Cerebellum (tissue), 4 donors: ENCODE measurements at places on chromosomes 7 and 10.

DNA sequence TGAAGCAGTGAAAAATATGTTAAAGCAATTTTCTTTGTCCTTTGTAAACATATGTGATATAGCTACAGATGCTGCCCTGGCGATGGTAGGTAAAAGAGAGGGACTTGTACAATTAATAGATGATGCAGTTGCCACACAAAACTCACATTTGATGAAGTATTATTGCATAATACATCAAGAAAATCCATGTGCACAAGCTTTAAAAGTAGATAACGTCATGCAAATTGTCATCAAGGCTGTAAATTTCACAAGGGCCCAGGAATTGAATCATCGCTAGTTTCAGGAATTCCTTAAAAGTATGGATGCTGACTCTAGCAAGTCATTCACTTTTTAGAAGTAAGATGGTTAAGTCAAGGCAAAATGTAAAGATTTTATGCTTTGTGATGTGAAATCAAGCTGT lies 10.0 kb downstream of the CYP3A5 start:
- DNase-seq = no peak

DNA sequence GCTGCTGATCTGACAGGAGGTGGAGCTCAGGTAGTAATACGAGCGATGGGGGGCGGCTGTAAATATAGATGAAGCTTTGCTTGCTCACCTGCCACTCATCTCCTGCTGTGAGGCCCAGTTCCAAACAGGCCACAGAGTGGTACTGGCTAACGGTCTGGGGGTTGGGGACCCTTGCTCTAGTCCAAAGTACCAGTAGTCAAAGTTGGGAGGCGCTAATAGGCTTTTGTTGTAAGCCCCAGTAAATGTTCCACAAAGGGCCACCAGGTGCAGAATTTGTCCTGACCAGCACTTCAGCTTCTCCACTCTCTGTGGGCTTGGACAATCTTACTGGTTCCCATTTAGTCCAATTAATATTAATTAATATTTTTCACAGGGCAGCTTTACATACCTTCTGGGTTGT lies 206.6 kb downstream of the ACTR3B start:
- DNase-seq = no peak

DNA sequence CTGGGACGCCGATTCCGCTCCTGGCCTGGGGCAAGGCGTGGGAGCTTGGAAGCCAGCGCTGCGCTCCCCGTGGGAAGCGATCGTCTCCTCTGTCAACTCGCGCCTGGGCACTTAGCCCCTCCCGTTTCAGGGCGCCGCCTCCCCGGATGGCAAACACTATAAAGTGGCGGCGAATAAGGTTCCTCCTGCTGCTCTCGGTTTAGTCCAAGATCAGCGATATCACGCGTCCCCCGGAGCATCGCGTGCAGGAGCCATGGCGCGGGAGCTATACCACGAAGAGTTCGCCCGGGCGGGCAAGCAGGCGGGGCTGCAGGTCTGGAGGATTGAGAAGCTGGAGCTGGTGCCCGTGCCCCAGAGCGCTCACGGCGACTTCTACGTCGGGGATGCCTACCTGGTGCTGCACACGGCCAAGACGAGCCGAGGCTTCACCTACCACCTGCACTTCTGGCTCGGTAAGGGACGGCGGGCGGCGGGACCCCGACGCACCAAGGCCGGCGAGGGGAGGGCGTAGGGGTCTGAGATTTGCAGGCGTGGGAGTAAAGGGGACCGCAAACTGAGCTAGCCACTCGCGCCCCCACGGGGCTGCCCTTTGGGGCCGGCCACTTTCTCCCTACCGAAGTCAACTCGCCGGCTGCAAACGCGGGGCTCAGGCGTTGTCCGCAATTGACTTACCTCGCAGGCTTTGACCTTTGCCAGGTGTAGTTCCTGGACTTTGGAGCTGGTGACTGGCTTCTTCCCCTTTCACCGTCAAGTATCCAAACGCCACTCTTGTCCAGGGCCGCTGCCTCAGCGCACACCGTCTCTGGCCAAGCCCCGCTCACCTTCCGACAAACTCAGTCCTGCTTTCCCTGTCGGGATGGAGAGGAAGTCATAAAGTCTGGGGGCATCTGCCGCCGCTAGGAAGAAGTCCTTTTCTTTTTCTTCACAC lies at the start of gene SCIN:
Gene SCIN, plus strand, starts transcription at position 187 of the 928 bp plus-strand sequence. Its CDS starts 67 bp downstream, at position 254.
- no peak for DNase-seq

DNA sequence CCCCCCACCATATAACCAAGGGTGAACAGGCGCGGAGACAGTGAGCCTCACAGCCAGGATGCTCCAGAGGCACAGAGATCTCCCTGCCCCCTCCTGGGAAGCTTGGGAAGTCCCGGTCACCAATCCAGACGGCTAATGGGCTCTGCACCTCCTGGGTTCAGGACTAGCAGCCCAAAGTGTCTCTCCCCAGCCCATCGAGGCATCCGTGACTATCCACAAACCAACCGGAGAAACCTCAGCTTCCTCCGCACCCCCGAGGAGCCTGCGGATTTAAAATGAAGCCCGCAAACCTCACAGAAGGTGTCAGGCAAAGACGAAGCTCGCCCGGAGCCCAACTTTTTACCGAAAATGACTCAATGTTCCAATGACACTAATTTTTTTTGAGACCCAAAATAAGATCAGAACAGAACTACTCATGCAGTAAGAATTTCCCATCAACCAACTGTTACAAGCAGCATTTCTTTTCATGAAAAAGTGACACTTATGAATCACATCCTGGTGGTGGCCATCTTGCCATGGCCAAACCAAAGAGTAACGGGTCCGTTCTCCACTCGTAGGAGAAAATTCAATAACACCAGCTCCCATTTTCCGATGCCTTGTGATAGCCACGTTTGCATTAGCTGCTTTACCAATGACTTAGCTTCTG lies 6.0 kb downstream of the PDGFA start:
- no peak for DNase-seq

DNA sequence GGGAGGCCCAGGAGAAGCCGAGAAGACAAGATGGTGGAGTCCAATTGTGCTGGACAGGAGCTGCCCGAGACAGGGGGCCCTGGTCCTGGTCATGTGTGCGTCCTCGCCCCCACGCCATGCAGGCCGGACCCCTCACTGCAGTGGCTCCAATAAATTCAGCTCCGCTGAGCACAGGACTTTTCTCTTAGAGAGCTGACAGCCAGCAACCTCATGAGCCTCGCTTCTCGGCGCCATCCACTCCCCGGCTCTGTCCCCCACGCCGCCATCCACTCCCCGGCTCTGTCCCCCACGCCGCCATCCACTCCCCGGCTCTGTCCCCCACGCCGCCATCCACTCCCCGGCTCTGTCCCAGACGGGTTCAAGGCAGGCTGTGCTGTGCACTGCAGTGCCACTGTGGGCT lies 2.8 kb upstream of the UTF1 start:
- no peak for DNase-seq

- no peak for DNase-seq
Measured at GRCh38 chr10:121159670-121160069, 308.5 kb downstream of the WDR11 start.

GRCh38 chr7:118179191-118179590 lies 4.8 kb upstream of the LSM8 start:
- DNase-seq = no peak

DNA sequence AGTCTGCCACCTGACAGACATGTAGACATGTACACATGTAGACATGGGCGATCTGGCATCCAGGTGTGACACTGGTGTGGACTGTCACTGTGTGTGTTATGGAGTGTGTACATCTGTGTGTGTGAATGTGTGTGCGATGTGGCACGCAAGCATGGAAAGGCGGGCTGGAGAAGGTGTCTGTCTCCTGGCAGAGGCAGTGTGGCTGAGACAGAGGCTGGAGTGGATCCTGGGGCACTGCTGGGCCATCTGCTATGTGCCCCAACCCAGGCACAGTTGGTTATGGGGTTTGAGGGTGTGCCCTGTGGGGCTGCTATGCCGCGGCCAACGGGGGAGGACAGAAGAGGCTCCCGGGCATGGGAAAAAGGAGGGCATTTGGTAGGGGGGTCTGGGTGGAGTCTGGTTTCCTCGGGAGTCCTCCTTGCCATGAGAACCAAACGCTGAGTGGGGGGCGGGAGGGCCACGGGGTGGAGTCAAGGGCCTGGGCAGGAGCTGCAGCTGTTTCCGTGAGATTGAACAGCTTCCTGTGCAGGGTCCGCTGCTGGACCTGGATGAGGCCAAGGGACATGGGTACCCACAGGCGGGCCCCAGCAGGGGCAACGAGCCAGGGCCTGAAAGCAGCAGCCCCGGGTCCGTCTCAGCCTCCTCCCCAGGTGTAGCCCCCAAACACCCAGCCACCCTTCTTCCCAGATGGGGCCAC lies 1.3 kb downstream of the ELN start:
- DNase-seq = no peak

DNA sequence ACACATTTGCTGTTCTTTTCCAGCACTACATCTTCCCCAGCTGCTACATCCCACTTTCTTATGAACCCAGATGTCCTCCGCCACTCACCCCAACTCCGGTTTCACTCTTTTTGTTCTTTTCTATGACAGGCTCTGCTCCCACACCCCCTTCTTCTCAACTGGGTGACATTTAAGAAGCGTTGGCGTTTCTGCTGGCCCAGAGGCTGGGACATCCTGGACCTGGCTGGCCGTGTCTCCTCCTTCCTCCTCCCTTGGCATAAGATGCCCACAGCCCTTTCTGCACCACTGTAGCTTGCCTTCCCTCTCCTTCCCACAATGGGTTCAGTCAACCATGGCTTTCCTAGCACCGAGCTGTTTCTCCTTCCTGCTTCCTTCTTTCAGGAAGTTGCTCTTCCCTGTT lies 9.4 kb upstream of the CALML5 start:
- DNase-seq = no peak

GRCh38 chr7:20624666-20625385 lies 9.4 kb downstream of the ABCB5 start:
- DNase-seq = no peak

DNA sequence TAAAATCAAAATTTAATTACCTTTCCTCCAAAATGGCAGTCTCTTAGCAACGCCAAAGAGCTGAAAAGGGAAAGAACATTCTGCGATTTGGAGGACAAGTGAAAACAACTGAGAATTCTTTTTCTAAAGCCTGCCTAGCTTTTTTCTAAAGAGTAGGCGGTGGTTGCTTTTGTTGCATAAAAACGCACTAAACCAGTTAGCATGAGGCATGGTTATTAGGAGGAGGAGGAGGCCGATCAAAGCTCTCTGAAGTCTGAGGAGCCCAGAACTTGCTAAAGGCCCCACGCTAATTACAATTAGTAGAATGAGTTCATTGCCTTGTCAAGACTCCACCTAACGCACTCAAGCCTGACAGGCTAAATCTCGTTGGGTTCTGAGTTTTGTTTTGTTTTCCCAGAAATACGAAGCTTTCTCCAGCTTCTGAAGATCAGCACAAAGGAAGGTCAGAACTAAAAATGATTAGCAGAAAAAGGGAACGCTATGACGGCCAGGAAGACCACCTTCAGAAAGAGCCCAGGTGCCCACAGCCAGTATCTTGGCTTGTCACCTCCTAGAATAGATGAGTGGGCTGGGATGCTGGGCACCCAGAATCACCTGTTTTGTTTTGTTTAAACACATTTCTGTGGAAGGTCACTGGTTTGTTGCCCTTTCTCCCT lies 72.0 kb downstream of the FGFR2 start:
- DNase-seq = no peak

- no peak for DNase-seq
Measured at GRCh38 chr7:156612930-156613329, 27.6 kb upstream of the RNF32 start.

DNA sequence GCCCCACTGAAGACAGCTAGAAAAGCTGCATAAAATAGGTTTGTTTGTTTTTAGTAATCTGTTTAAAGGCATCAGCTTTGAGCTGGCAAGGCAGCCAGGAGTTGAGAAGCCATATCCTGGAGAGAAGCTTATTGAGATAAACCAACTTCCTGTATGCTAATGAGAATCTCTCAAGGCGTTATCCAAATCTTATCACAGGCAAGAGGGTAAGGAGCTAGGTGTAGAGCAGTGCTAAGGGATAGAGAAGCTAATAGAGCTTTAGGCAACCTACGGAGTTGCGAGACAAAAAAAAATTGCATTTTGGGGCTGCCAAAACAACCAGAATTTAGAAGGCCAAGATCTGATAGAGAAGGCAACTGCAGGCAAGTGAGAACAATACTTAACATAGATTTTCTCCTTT lies 641.6 kb downstream of the SH2D4B start:
- no peak for DNase-seq

DNA sequence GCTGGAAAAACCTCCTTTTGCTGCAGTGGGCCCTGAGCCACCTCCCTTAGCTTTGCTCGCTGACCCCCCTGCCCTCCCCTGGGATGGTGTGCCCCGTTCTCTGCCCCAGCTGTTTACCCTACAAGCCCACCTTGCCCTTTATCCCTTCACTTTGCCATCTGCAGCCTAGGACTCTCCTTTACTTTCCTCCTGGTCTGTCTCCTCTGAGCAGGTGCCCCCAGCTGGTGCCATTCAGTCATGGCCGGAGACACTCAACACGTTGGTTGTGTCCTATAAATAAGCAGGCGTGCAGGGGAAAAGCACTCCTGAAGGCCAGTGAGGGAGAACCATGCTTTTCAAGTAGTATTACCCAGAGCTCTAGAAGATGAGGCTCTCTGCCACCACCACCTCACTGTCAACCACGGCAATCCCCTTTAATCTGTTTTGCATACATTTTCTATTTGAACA lies 6.1 kb downstream of the RASSF4 start:
- peak; percentile 54 for DNase-seq

- DNase-seq = peak; percentile 17
Measured at GRCh38 chr10:14904316-14904732, 25.7 kb downstream of the SUV39H2 start.

DNA sequence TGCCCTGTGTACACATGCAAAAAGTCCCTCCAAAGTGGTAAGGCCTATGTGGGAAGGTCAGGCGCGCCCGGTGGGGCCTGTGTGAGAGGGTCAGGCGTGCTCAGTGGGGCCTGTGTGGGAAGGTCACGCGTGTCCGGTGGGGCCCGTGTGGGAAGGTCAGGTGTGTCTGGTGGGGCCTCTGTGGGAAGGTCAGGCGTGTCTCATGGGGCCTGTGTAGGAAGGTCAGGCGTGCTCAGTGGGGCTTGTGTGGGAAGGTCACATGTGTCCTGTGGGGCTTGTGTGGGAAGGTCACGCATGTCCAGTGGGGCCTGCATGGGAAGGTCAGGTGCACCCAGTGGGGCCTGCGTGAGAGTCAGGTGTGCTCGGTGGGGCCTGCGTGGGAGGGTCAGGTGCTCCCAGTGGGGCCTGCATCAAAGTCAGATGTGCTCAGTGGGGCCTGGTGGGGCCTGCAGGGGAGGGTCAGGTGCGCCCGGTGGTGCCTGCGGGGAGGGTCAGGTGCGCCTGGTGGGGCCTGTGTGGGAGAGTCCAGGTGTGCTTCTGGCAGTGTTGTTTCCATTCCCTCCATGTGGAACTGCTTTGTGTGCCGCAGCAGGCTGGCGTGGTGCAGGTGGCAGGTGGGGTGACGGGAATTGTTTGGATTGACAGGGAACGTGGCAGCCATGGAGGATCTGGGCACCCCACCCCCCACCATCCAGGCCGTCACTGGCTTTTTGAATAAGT lies 15.4 kb downstream of the LRRC27 start:
- DNase-seq = no peak

GRCh38 chr7:82210416-82211184 lies 233.0 kb downstream of the CACNA2D1 start:
- no peak for DNase-seq

- DNase-seq = no peak
Measured at GRCh38 chr7:141389140-141389796, 161.9 kb upstream of the AGK start.

GRCh38 chr10:61860964-61861758 lies 40.3 kb upstream of the ARID5B start:
- no peak for DNase-seq

GRCh38 chr10:67868132-67868531 lies 16.3 kb upstream of the SIRT1 start:
- no peak for DNase-seq

- DNase-seq = no peak
Measured at GRCh38 chr10:25049966-25050365, 33.6 kb downstream of the THNSL1 start.
